ENCODE measurements at places on chromosomes 5 and 9.

DNA sequence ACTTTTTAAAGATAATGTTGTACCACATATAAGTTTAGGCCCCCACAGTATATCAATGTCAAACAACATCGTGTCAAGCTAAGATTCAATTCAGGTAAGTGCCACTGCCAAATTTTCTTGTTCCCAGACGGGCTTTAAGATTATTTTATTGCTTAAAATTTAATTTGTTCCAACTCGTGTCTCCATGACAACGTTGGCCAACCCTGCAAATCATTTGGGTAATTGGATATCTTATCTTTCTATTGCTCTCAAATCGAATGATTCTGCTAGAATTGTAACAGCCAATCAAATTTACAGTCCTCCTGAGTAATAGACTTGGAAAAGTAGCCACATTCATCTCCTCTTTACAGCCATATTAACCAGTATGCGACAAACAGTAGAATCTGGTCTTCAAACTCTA, 19.5 kb downstream of the TLE1 start:
- no peaks in the 10 kb centered on the region for H3K27me3 ChIP-seq
- peaks cover 1% of the 10 kb centered on the region for H3K4me1 ChIP-seq
- DNase-seq, result no peak
- no peak overlapping the region for H3K4me3 ChIP-seq
- peaks cover 4% of the 10 kb centered on the region for H3K36me3 ChIP-seq

DNA sequence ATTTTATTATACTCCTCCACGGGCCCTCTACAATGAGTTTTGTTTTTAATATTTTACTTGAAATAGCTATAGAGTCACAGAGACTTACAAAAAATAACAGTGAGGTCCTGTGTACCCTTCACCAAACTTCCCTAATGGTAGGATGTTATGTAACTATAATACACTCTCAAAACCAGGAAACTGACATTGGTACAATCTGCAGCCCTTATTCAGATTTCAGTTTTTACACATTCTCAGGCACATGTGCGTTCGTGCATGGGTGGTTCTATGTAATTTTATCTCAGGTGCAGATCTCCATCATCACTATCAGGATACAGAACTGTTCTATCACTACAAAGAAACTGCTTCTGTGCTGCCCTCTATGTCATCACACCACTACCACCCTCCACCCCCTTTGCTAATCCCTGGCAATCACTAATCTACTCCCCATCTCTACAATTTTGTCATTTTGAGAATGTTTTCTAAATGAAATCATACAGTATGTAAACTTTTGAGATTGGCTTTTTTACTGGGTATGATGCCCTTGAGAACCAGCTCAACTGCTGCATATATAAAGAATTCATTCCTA, 16.4 kb downstream of the RAB14 start:
- H3K4me3 ChIP-seq, result peak overlapping the region; percentile 6
- H3K4me1 ChIP-seq, result peaks cover 29% of the 10 kb centered on the region
- H3K36me3 ChIP-seq, result peaks cover 60% of the 10 kb centered on the region

DNA sequence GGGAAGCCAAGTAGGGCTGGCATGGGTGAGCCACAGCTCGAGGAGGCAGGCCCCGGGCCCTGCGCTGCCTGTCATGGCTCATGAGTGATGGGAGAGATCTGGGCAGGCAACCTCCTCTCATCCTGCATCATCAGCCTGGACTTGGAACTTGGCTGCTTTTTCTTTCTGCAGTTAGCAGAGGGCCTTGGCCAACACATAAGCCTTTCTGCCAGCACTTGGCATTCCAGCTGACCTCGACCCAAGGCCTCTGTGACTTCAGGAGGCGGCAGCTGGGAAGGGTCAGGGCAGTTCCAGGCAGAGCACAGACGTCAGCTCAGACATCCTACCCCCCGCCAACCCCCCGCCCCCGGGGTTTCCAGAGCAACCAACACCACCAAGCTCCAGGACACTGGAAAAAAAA, 7.6 kb downstream of the S1PR3 start:
- H3K4me1 ChIP-seq, result peaks cover 5% of the 10 kb centered on the region
- H3K27ac ChIP-seq, result no peak overlapping the region
- H3K4me3 ChIP-seq, result no peak overlapping the region
- DNase-seq, result no peak
- H3K36me3 ChIP-seq, result no peaks in the 10 kb centered on the region

DNA sequence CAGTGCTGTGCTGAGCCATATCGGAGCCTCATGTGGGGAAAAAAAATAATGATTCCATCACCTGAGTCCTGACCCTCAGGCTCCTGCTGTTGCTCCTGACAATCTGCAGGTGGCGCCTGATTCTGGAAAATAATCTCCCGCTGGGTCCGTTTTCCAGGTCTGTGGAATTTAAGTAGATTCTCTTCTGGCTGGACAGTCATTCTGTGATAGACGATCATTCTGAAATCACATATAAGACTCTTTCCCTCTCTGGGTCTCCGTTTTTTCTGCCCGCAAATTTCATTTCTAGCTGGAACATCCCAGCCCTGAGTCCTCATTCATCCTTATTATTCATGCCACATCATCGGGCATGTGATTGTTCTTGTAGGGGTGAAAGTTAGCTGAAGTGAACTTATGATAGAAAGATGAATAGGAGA, 22.1 kb upstream of the STXBP1 start:
- peaks cover 3% of the 10 kb centered on the region for H3K4me1 ChIP-seq
- no peak for DNase-seq
- H3K27me3 ChIP-seq, result peaks cover 6% of the 10 kb centered on the region
- H3K4me3 ChIP-seq, result no peak overlapping the region
- no peak overlapping the region for H3K27ac ChIP-seq

DNA sequence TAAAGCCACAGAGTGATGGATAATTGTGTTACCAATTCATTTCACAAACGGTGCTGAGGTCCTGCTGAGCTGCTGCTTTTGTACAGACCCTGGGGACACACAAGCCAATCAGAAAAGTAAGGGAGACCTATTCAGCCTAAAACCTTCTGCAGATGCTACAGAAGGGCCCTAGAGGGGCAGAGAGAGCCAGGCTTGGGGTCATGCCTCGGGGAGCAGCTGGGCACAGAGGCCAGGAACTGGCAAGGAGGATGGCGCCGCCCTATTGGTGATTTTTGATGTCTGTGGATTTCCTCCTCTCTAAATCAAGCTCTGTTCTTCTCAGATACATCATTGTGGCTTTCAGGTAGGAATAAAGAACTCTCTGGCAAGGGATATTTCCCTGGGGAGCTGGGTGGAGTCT, 181.9 kb downstream of the ZNF462 start:
- no peak for DNase-seq
- H3K27ac ChIP-seq, result no peak overlapping the region
- H3K27me3 ChIP-seq, result peaks cover 6% of the 10 kb centered on the region
- no peaks in the 10 kb centered on the region for H3K4me1 ChIP-seq

DNA sequence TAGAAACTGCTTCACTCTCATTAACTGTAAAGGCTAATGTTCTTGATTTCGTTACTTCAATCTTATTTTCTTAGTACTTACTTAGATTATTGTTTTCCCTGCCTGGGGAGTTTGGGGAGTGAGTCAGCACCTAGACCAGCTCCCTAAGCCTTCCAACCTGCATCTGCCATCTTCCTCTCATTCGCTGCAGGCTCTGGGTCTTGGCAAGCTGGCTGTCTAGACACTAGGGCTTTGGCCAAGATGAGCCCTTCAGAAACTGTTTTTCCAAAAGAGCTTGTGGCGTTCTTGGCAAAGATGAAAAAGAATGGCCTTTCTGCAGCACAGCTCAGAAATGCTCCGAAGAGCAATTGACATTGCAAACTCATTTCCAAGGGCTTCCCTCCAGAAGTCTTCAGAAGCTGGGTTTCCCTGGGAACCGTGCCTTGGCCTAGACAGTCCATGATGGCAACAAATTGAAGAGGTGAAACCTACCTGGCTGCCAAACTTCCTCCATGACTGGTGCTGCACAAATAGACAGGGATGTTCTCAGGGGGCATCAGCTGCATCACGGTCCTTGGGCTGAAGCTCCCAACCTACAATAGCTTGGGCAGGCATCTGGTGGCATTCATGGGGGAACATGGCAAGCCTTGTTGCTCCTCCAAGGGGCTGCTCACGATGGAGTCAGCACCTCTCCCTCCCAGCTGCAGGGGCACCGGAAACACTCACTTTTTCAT, 76.6 kb downstream of the NSUN2 start:
- no peak for DNase-seq
- no peaks in the 10 kb centered on the region for H3K4me1 ChIP-seq
- no peak overlapping the region for H3K27ac ChIP-seq
- no peak overlapping the region for H3K4me3 ChIP-seq

GRCh38 chr5:146052780-146053179, 52.6 kb downstream of the PLAC8L1 start:
- no peak overlapping the region for H3K4me3 ChIP-seq
- no peaks in the 10 kb centered on the region for H3K36me3 ChIP-seq
- H3K27ac ChIP-seq, result no peak overlapping the region
- no peaks in the 10 kb centered on the region for H3K4me1 ChIP-seq
